ENCODE measurements at places on chromosomes 4 and X. TPM values are rescaled to one million over a fixed set of nuclear protein-coding genes. Genes with fewer than 3 reads are reported as not detected.

ZCCHC18 gene
- total RNA-seq: 0.37 TPM

FGA gene
- total RNA-seq: 2.0 TPM

SULT1E1 gene
- not detected for total RNA-seq

GPRIN3 gene
- total RNA-seq: 7.6 TPM

P2RY10 gene
- 0.22 TPM for total RNA-seq

DNA sequence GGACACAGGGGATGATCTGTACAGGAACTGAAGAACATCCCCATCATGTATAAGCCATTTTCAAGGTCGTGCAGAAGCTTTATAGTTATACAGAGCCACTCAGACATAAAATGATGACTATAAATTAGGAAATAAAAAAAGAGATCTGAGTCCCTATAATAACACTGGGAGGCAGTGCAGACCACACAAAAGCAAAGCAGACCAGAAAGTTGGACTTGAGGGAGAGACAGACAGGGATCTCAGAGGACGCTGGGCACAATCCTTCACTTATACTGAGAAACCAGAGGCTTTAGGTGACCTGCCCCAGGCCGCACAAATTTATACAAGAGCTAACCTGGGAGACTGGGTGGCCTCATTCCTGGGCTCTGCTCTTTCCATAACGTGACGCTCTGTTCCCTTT, 70.5 kb downstream of the HADH start:
- no peaks in the 10 kb centered on the region for H3K36me3 ChIP-seq
- no peak overlapping the region for H3K4me3 ChIP-seq
- no peak for DNase-seq

- H3K27ac ChIP-seq: no peak overlapping the region
- H3K27me3 ChIP-seq: no peaks in the 10 kb centered on the region
- no peak overlapping the region for H3K4me3 ChIP-seq
- DNase-seq: no peak
Observed at GRCh38 chr4:22688236-22688635, 4.5 kb upstream of the GBA3 start.

DNA sequence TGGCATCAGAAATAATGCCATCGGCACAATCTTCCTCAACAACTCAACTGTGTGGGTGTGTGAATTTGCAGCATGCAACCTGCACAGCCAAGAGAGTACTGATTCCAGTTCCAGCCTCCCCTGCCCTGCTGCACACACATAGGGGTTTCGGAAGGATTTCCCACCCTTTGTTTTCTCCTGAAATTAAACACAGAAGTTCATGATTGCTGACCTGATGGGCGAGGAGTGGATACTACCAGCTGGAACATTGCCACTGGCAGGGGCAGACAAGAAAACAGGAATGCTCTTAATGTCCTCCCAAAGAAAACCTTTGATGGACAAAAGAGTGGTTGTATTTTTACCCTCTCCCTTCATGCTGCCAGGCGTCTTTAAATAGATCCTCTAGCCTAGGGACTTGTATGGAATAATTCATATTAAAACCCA, 4.8 kb downstream of the NDP start:
- H3K4me3 ChIP-seq: no peak overlapping the region
- no peak overlapping the region for H3K27ac ChIP-seq
- H3K4me1 ChIP-seq: no peaks in the 10 kb centered on the region
- H3K36me3 ChIP-seq: no peaks in the 10 kb centered on the region
- H3K27me3 ChIP-seq: no peaks in the 10 kb centered on the region

DNA sequence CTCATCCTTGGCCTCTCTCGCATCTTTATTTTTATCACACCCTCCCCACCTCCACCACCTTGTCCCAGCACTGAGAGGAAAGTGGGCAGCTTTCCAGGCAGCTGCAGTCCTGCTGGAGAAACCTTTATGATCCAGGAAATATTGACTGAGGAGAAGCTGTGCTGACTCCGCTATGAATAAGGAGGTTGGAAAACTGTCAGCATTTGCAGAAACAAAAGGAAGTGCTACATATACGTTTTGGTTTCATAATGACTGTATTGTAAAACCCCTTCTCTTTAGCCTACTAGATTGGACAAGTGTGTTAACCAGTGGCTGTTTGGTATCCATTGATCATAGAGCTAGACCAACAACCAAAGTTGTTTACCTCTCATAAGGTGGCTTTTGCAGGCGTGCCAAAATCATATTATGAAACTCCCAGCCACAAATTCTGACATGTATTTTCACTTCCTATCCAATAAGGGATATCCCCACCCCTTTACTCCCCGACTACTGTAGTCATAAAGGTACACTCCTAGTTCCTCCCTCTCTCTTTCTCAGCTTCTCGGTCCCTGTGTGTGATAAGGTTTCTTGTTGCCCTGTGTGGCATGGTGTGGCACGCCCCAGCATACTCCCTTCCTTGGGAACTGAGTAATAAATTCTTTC, 88.4 kb downstream of the GPR143 start:
- no peaks in the 10 kb centered on the region for H3K27me3 ChIP-seq
- no peak for DNase-seq
- no peaks in the 10 kb centered on the region for H3K36me3 ChIP-seq
- H3K4me1 ChIP-seq: no peaks in the 10 kb centered on the region
- H3K4me3 ChIP-seq: no peak overlapping the region
- no peak overlapping the region for H3K27ac ChIP-seq

DNA sequence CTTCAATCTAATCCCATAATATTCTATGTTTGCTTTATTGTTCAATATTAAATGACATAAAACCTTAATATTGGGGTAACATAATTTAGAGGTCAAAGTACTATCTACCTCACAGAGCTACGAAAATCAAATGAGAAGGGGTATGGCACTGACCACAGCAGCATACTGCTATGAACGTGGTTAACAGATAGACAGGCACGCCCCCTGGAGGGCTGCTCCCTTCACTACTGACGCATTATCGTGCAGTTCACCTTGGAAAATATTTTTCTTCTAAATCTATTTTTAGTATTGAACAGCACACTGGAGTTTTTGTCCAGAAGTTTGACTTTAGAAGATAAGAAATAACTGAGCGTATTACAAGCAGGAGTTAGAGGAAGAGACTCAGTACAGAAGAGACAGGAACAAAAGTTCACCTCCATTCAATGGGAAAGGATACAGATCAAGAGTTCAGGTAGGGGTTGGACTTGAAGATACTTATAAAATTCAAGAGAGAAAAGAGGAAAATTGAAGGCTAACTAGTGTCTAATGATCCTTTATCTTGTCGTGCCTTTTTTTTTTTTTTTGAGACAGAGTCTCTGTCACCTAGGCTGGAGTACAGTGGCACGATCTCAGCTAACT, 22.7 kb downstream of the MAP9 start:
- H3K36me3 ChIP-seq: peaks cover 15% of the 10 kb centered on the region
- H3K27me3 ChIP-seq: no peaks in the 10 kb centered on the region
- H3K4me1 ChIP-seq: no peaks in the 10 kb centered on the region
- H3K27ac ChIP-seq: no peak overlapping the region

DNA sequence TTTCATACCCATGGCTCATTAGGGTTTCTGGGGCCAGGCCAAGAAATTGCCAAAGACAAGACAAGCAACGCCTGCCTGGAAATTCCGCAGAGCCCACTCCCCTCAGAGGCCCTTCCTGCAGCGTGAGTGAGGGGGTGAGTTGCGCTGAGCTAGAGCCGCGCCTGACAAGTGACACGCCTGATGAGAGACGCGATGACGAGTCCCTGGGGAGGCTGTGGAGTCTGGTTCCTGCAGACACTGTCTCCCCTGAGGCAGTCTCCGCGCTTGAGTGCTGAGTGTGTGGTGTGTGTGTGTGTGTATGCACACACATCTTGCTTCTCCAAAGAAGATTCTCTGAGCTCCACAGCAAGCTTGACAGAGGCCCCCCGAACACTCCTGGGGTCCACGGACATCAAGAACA, 269.8 kb downstream of the BCOR start:
- no peaks in the 10 kb centered on the region for H3K36me3 ChIP-seq
- no peak for DNase-seq
- H3K27me3 ChIP-seq: no peaks in the 10 kb centered on the region
- H3K4me3 ChIP-seq: no peak overlapping the region
- no peak overlapping the region for H3K27ac ChIP-seq
- no peaks in the 10 kb centered on the region for H3K4me1 ChIP-seq

DNA sequence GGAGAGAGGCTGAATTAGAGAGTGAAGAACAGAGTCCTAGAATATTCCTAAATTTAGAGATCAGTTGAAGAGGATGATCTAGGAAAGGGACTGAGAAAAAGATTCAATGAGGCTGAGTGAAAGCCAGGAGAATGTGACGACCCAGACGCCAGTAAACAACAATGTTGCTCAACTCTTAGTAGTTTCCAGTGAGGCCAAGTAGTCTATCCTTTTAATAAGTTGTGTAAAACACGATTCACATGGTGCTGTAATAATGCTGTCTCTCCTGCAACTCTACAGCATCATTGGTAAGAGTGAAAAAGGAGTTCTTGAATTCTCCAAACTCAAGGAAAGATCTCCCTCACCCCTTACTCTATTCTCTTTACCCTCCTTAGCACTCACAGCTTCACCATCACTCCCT, 140.3 kb downstream of the CFAP299 start:
- no peak overlapping the region for H3K4me3 ChIP-seq
- H3K27ac ChIP-seq: no peak overlapping the region
- DNase-seq: no peak
- no peaks in the 10 kb centered on the region for H3K27me3 ChIP-seq
- no peaks in the 10 kb centered on the region for H3K4me1 ChIP-seq
